ENCODE measurements at places on chromosomes 7 and 10. TPM values are rescaled to one million over a fixed set of nuclear protein-coding genes. Genes with fewer than 3 reads are reported as not detected.

TAS2R4 gene
- 0.20 TPM for total RNA-seq

BICC1 gene
- 39.1 TPM for total RNA-seq

SLC25A13 gene
- total RNA-seq = 22.8 TPM

KCNIP2 gene
- total RNA-seq = 0.07 TPM

- DNase-seq = peak; percentile 75
Measured at GRCh38 chr10:113991091-113991860, 52.4 kb upstream of the ADRB1 start.

DNA sequence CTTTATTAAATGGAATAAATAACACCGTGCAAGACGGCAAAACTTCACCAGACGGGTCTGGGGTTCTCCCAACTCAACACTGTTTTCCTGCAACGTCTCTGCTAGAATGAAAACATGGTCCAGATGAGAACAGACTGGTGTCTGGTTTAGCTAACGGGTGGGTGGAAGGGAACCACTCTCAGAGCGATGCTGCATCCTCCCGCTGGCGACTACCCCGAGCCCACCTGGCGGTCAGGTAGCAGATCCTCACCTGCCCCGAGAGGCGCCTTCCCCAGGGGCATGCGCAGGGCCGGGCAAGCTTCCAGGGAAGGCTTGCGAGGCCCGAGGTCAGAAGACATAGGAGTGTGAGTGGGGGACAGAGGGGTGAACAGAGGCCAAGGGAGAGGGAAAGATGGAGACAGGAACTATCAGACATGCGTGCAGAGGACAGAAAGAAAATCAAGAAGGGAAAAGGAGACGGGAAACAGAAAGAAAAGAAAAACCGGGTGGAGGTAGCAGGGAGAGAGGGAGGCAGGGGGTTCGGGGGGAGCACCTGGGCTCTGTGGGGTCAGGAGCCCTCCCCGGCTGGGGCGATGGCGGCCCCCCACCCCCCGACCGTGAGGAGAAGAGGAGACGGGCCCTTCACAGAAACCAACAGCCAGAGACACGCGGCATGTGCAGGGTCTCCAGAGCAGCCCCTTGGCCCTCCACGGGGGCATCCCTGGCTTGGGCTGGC lies 222.0 kb downstream of the MAD1L1 start:
- no peak for DNase-seq

Measured in M059J (cell line).